ENCODE measurements at places on chromosomes 1 and 21. TPM values are rescaled to one million over a fixed set of nuclear protein-coding genes. Genes with fewer than 3 reads are reported as not detected.

WNT4 gene
- not detected for total RNA-seq

DNA sequence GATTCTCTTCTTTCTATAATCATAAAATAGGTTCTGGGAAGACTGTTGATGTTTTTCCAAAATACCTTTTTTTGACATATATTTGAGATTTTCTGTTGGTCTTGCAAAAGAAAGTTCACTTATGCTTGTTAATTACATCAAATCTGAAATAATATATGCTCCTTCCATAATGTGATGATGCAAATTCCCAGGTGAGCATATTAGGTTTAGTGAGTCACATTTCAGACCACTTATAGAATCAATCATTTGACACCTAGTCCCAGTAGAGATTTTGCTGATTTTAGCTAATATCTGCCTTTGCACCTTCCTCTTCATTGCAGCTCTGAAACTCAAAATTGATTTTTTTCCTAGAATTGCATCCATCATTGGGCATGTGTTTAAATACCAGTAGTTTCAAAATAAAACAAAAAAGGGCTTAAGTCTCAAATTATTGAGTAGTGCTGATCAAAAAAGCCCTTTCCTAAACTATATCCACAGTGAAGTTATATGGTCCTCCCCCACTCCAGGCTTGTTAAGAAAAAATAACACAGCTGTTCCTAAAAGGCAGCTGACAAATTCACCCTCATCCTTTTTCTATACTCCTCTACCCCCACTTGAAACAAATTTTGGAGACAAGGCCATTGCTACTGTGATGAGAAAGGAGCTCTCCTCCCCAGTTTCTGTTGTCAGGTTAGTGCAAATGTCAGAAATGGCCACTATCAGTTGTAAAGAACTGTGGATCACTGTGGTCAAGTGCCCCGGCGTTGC lies 37.1 kb upstream of the KCNQ4 start:
- DNase-seq, result no peak

DNA sequence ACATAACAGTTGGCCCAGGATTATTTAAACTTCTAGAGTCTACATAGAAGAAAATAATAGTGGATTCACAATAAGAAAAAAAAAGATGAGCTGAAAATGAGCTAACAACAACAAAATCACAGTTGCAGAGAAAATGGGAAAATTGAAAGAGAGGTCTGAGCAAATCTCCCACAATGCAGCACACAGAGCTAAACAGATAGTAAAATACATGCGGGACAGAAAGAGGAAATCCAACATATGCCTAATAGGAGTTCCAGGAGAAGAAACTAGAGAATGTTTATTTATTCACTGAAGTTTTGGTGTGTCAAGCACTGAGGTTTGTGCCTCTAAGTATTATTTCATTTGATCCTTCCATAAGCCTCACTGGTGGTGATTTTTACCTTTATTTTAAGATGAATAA lies 45.5 kb upstream of the CACHD1 start:
- no peak for DNase-seq

LY9 gene
- total RNA-seq, result not detected

DNA sequence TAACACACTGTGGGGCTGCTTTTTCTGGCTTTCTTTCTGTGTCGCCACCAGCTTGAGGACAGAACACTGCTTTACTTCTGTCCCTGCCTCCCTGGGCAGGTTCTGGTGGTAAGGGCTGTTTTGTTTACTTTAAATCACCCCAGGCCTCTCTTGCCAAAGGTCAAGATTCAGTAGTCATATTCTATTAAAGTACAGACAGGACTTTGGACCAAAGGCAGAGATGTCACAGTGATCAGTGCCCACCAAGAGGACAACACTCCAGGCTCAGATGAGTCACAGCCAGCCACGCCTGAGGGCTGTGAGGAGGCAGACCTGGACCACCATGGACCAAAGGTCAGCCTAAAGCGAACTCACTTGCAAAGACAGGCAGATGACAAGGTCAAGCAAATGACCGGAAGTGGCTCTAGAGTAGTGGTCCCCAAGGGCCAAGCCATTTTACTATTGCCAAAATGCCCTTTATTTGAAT lies 200.0 kb downstream of the RHOU start:
- no peak for DNase-seq

GABRD gene
- total RNA-seq, result 0.43 TPM

- DNase-seq, result no peak
These were observed 145.2 kb downstream of the NTMT2 start for GRCh38 chr1:170290991-170291390.

ALG14 gene
- total RNA-seq, result 2.9 TPM

ACTN2 gene
- total RNA-seq, result 1,943 TPM

DNA sequence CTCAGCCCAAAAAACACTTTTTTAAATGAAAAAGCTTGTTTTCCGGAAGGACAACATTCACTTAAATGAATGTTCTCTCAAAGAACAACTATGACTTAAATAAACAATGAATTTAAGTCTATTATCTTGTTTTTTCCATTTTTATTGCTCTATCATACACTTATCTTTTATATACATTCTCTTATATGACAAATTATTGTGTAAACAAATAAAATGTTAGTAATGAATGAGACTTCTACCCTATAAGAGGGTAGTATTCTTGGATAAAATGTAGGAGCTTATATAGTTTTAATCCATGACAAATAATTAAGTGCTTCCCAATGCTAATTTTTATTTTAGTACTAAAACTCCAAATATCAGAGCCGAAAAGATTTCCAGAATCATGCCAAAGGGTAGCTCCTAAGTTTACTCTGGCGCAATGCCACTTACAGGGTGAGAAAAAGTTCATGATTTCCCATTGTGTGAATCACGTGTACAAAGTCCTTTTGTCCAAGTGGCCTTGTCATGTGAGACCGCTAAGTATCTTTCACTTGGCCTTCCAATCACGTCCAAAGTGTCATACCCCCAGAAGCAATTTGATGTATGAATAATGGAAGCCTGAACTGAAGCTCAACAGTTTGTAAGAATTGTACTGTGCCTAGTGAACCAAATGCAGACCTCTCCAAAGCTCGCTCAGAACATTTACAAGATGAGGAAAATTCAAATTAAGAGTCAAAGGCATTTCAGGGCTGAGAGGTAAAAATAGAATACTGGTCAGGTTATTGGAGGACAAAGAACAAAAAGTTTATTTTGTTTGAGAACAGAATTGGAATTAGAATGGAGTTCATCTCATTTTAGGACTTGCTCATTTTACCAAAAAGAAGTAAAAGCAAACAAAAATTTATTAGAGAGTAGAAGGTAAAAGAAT lies 56.6 kb upstream of the C1orf21 start:
- DNase-seq, result no peak

FAM151A gene
- 2.1 TPM for total RNA-seq

GRCh38 chr1:221543529-221544120 lies 198.3 kb downstream of the DUSP10 start:
- DNase-seq, result no peak

- peak; percentile 68 for DNase-seq
These were observed 28.1 kb downstream of the PADI4 start for GRCh38 chr1:17335821-17336710.

DNA sequence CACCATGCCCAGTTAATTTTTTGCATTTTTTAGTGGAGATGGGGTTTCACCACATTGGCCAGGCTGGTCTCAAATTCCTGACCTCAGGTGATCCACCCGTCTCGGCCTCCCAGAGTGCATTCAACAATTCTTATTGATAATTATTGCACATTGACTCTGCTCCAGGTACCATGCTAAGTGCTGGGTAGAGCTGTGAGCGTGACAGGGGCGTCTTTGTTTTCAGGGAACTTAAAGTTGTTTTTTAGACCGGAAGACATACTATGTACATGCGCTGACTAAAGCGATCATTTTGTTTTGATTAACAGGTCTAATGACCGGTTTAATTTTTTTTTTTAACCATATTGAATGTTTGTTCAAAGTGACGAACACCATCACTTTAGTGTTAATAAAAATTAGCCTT lies 4.0 kb downstream of the CD247 start:
- no peak for DNase-seq

NR1I3 gene
- not detected for total RNA-seq

DNA sequence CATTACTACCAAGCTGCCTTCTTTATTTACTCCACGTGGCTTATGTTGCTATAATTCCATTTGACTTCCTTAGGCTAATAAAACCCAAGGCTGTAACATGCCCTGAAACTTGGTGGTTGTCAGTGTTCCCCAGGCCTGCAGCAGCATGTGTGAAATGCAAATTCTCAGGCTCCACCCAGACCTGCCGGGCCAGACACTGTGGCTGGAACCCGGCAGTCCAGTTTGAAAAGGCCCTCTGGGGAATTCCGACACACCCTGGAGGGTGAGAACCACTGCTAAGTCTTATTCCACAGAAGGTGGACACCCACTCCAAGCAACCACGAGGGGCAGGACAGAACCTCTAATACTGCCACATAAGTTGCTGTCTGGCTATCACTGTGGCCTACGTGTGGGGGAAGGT lies 41.4 kb downstream of the URB1 start:
- DNase-seq, result no peak

DNA sequence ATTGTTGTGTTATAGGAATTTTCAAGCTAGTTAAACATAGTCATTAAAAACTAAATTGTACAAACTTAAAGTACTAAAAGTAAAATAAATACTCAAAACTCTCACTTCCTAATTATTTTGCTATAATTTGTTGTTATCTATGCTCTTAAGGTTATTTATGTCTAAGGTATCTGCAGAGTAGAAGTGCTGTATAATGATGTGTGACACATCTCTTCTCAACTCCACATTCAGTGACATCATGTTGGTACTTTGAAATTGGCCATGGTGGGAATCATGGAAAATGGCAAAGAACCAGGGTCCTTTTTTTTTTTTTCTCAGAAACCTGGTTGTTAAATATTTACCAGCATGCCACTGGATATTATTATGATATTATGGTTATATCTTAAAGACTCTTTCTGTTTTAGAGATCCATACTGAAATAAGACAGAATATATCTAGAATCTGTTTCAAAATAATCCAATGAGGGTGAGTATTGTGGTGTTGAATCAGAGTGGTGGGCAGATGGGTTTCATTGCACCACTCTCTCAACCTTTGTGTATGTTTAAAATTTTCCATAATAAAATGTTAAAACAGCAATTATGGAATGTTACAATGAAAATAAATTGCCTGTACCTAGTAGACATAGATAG lies 22.4 kb downstream of the LRRC8B start:
- no peak for DNase-seq

Measured in Right ventricle myocardium superior (tissue), 1 donor.